ENCODE measurements at places on chromosomes 4 and X.

DNA sequence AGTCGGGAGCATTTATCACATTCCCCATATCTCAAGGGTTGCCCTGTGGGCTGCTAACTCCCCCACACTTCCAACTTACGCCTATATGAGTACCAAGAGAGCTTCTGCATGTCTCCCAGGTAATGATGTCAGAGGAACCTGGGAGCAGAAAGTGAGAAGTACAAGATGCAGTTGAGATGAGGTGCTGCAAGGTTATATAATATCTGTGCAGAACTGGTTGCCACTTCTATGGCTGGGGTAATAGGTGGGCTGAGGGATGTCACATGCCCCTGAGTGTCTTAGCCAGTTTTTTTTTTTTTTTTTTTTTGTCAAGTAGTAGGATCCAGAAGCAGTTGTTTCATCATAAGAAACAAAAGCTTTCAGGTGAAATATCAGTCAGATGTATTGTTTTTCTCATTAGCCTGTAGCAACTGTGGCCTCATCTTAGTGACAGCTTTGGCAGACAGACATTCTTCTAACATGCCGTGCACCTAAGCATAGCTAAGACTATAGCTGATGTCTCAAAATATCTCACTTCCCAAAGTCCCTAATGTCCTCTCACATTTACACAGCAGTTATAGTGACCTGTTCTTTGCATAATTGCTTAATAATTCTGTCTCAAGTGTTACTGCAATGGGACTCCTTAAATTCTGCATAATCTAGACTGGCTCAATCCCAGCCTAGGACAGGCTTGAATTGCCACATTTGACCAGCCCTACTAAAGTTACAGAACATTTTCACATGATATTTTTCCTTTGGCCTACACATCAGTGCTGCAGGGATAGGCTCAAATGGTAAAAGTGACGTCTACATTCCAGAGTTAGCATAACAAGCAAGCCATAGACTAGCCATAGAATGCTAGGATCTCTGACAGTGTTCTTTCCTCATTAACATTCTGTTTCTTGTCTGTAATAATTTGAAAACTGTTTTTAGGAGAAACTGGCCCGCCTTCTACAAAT, 17.9 kb upstream of the MAOB start:
- DNase-seq, result no peak

DNA sequence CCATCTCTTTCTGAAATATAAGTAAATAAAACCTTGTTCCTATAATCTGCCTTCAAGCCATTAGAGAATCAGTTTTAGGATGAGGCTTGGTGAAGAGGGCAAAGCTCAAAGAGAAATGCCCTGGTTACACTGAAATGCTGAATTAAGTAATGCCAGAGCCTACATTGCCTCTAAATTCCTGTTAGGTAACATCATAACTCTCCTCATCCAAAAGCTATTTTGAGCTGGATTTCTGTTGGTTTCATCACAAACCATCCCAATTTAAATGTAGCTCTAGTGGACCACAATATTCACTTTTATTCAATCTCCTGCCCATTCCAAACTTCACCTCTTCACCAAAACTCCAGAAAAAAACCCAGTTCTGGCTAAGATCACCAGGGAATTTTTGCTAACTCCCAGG, 1319.7 kb upstream of the TENM3 start:
- DNase-seq, result peak; percentile 79

GRCh38 chr4:91502365-91502764, 801.4 kb upstream of the GRID2 start:
- no peak for DNase-seq

GRCh38 chrX:13756381-13756780, 21.8 kb downstream of the OFD1 start:
- no peak for DNase-seq

- no peak for DNase-seq
Measured at GRCh38 chrX:7252013-7252610, 104.2 kb upstream of the PUDP start.

DNA sequence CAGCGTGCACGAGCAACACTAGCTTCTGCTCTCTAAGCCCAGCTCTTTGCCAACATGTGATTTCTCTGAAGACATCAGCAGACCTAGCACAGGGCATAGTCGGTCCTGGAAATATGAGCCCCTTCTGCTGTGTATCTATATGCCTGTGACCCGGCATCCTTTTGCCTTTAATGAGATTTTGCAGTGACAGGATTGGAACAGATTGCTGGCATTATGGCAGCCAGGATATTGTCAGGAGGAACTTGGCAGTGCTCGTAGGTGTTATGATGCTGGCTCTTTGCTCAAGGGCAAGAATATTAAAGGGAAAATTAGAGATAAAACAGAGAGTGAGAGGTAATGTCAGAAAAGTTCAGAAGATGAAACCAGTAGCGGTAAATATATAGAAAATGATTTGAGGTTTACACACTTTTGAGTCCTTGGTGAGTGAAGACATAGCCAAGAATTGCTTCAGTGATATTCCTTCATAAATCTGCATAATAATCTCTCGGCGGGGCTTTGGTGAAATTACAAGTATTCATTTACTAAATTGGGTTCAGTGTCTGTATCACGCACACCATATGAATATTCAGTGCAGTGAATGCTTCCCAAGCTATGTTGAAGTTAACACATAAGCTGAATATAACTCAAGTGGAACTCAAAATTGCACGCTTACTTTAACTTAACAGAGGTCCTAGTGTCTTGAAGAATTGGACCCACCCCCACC, 502.1 kb upstream of the NR3C2 start:
- DNase-seq, result no peak
